ENCODE measurements at places on chromosomes 13 and 19. TPM values are rescaled to one million over a fixed set of nuclear protein-coding genes. Genes with fewer than 3 reads are reported as not detected.

DNA sequence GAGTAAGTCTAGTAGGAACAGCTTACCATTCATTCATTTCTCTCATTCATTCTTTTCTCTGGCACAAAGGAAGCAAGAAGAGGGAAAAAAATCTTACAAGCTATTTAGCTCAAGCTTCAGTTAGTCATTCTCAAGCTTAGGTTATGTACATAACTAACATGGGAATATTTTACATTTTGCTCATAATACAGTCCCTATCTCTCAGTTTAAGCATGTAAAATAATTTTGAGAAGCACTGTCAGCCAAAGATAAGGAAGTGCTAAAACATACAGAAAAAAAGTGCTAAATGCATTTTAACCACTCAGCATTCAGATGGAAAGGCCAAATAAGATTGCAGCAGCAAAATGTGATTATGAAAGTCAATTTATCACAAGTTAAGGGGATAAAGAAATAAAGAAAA is 7.9 kb downstream of the RBM26 start:
- no peak for DNase-seq

- DNase-seq: no peak
Measured at GRCh38 chr19:33535226-33535625, 13.6 kb upstream of the PEPD start.

- DNase-seq: no peak
Measured at GRCh38 chr13:59442461-59442860, 721.3 kb downstream of the DIAPH3 start.

GRCh38 chr19:13935765-13936510 is 2.3 kb downstream of the PODNL1 start:
- DNase-seq: no peak

DNA sequence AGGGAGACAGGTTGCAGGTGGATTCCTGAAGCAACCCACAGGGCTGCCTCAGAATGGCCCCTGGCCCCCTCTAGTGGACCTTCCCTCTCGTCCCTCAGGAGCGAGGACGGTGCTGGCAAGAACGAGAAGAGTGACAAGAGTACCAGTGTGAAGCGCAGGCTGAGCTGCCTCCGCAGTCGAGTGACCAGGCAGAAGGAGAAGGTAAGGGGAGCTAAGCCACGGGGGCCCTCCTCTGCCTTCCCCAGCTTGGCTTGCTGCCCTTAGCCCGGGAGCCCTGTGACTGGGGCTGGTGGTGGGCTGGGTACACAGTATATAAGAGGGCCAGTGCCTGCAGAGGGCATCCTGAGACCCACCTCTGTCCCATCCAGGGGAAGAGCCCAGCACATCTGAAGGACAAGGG is 34.0 kb downstream of the ARHGEF18 start:
- DNase-seq: no peak

DNA sequence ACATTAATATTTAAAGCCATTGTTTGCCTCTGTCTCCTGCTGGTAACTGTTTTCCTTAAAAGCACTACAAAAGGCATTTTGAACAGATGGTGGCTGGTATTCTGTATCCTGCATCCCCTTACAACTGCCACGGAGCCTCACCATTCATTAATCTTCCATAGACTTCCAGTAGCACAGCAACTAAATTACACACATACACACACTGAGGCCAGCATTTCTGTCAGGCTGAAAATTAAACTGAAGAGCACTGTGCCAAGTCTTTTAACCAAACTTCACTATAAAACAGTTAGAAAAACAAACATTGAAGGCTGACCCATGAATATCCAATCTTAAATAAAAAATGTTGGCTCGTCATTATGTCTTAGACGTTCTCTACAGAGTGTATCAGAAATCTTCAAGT is 697.8 kb downstream of the DACH1 start:
- DNase-seq: no peak

- no peak for DNase-seq
Measured at GRCh38 chr19:56917529-56917928, 77.0 kb upstream of the PEG3 start.

- no peak for DNase-seq
Measured at GRCh38 chr19:57443121-57443696, 8.1 kb downstream of the ZNF749 start.

- no peak for DNase-seq
Measured at GRCh38 chr19:18488403-18488723, 33.5 kb downstream of the ELL start.

DNA sequence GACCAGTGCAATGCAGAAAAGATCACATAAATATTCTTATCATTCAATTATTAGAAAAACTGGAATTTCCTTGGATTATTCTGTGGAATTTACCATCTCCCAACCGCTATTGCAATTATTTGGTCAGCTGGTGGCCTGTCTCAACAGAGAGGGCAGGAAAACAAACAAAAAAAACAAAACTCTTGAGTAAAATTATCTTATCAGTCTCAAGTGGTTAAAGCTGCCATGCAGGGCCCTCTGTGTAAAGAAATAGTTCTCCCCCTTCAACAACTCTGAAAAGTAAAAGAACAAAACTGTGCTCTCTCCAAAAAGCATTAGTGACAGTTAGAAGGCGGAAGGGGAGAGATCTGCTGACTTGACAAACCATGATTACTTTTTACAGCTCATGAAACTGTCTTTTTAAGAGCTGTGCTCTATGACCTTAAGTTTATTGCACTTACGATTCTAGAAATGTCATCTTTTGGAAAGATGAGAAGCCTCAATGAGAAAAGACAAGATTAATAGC is 152.3 kb downstream of the DLEU7 start:
- DNase-seq: no peak

DNA sequence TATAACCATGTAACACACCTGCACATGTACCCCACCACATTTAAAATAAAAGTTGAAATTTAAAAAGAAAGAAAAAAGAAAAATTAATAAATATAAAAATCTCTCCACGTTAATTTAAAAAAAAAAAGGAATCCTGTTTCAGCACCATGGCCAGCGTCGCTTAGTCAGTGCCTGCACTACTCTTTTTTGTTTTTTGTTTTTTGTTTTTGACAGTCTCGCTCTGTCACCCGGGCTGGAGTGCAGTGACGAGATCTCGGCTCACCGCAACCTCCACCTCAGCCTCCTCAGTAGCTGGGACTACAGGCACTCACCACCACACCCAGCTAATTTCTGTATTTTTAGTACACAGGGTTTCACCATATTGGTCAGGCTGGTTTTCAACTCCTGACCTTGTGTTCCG is 835.9 kb downstream of the UQCRFS1 start:
- DNase-seq: no peak

Gene DLL3
- not detected for polyA plus RNA-seq

Gene PALM3
- 61.9 TPM for polyA plus RNA-seq

Gene APOC1
- polyA plus RNA-seq: 7.6 TPM

Gene PABPC3
- polyA plus RNA-seq: 0.07 TPM

Gene FPR2
- polyA plus RNA-seq: not detected
